ENCODE measurements at places on chromosomes 12 and 14.

- DNase-seq: no peak
These were observed 26.0 kb downstream of the LRP6 start for GRCh38 chr12:12240662-12241340.

DNA sequence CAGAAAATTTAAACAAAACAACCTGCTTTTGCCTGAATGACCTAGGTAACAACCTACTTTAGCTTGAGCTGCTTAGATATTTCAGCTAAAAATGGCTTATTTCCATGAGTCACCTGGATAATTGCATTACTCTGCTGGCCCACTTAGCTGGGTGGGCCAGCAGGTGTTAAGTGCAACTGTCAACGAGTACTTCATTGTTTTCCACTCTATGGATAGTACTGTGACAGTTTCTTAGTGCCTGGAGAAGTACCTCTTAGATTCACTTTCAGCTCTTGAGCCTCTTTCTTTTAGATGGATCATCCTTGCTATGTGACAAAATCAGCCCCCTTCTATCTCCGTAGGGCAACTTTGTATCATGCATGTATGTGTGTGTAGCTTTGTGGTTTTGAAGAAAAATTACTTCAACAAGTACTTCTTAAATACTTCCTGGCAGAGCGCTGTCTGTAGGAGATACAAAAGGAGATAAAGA, 368.2 kb upstream of the ATP2B1 start:
- no peak for DNase-seq

DNA sequence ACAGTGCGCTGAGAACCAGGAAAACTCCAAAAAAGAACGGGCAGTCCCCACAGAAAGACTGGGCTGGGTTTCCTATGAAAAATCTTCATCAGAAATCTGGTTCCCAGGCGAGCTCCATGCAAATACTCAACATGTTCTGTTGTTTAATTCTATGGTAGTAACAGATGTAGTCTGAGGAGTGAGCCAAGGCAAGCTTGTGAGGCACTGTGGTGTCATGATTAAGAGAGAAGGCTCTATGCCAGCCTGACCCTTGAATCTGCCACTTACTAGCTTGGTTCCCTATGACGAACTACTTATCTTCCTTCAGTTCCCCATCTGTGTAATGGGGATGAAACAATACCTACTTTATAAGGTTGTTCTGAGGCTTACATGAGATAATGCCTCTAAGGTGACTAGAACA, 10.7 kb downstream of the POMT2 start:
- no peak for DNase-seq

GRCh38 chr14:104200591-104200990, 62.2 kb downstream of the KIF26A start:
- no peak for DNase-seq

DNA sequence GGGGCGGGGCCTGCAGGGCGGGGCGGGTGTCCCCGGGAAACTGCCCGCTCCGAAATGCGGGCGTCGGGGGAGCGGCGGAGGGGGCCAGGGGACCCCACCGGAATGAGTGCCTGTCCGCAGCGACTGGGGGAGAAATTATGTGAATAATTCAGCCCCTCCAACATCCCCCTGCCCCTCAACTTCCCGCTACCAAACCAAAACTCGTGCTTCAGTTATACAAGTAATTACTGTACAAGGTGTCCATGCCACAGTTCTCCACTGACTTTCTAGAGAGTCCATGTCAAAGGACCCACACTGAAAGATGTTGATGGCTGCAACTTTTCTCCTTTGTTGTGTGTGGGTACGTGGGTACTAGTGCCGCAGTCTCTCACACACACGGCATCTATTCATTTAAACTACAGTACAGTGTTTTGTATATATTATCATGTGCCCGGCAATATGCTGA, 414 bp upstream of the CDK17 start:
- no peak for DNase-seq

DNA sequence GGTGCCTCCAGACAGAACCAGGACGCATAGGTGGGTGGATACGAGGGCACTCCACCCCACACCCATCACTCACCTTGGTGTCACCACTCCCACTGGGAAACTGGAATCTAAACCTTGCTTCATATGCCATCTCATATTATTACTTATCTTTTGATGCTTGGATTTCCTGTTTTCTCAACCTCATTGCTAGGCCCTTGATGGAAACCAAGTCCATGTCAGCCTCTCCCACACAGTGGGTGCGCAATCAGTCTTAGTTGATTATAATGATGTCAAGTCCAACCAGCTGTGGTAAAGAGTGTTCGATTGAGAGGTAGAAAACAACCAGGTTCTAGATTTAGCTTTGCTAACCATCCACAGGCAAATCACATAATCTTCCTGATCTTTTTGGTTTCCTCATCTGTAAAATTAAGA, 584 bp upstream of the DDHD1 start:
- DNase-seq: no peak

DNA sequence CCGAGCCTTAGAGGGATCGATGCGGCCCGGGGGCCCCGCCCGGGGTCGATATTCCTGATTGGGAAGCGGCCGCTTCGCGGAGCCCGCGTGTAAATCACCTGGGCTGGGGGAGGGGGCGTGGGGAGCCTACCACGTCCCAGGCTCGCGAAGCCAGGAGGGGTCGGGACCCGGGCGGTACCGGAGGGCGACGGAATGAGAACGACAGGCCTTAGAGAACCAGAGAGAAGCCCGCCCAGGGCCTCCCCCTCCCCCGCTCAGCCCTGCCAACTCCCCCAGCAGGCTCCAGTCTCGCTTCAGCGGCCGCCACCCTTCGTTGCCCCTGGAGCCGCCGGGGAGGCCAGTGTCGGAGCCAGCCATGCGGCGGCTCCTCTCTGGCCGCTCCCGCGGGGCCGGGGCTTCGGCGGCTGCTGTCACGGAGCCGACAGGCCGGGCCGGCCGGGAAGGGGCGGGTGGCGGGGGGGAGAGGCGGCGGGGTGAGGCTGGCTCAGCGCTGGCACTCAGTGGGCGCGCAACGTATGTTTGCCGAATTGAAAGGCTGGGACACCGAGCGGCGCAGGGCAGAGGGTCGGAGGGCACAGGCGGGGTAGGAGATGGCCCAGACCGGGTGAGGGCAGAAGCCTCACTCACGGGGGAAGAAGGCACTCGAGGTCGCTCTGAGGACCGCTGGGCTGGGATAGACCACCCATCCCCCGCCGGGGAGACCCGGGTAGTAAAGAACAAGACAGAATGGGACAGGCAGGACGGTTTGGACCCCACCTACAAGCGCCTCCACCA, 1.4 kb upstream of the DNAJC22 start:
- peak; percentile 71 for DNase-seq

DNA sequence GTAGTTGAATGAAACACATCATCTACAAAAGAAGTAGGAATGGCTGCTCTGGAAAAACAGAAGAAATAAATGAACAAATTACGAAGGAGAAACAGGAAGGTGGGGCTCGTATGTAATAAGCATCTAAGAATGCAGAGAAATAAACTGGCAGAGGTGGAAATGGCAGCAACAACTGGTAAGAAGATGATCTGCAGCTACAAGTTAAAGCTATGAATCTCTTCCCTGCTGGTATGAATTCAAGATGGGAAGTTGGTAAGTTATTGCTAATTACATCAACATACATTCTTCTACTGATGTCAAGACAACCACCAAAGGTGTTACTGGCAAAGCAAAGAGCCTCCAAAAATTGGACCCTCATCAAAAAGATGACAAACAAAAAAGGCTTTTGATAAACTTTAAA, 59.8 kb downstream of the HECTD4 start:
- no peak for DNase-seq

DNA sequence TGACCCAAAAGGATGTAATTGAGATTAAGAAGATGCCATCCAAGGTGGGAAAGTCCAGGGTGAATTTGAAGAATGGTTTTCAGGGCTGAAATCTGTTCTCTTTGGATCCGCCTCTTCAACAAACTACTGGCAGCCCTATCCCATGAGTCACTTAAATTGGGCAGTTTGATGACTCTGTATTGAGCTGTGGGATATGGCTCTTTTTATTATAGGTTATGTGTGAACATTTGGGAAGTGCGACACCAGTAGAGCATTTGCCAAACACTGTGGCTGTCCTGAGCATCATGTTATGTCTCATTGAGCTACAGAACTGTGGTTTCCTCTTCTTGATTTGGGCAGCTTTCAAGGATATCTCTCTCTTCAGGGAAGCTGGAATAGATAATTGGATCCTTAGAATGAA, 22.3 kb downstream of the IFT43 start:
- DNase-seq: no peak

DNA sequence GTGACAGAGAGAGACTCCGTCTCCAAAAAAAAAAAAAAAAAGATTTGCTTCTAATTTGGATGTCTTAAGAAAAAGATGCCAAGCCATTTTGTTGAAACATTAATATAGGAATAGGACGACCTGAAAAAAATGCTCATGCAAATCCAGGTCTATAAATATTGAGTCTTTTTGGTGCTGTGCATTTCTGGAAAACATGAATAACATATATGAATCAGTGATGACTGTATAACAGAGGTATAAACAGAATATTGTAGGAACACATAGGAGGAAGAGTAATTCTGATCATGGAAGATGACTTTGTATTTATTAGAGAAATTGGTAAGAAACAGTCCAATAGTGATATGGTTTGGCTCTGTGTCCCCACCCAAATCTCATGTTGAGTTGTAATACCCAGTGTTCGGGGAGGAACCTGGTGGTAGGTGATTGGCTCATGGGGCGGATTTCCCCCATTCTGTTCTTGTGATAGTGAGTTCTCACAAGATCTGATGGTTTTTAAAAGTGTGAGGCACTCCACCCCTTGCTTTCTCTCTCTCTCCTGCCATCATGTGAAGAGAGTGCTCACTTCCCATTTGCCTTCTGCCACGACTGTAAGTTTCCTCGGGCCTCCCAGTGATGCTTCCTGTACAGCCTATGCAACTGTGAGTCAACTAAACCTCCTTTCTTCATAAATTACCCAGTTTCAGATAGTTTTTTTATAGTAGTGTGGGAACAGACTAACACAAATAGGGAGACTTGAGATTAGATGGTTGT, 3.0 kb upstream of the SRSF5 start:
- no peak for DNase-seq

- DNase-seq: peak; percentile 92
These were observed at the start of gene TEX22 for GRCh38 chr14:105398044-105398725. Gene TEX22, plus strand, starts transcription at chr14:105398538. Its CDS starts 803 bp downstream, at chr14:105399341.

DNA sequence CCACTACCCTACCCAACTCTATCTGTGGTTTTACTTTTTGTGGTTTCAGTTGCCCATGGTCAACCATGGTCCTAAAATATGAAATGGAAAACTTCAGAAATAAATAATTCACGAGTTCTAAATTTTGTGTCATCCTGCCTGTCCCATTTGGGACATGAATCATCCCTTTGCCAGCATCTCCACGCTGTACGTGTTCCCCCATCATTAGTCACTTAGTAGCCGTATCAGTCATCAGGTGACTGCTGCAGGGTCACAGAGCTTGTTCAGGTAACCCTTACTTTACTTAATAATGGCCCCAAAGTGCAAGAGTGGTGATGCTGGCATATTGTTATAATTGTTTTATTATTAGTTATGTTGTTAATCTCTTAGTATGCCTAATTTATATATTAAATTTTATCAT, 209.9 kb downstream of the ITPR2 start:
- DNase-seq: no peak

DNA sequence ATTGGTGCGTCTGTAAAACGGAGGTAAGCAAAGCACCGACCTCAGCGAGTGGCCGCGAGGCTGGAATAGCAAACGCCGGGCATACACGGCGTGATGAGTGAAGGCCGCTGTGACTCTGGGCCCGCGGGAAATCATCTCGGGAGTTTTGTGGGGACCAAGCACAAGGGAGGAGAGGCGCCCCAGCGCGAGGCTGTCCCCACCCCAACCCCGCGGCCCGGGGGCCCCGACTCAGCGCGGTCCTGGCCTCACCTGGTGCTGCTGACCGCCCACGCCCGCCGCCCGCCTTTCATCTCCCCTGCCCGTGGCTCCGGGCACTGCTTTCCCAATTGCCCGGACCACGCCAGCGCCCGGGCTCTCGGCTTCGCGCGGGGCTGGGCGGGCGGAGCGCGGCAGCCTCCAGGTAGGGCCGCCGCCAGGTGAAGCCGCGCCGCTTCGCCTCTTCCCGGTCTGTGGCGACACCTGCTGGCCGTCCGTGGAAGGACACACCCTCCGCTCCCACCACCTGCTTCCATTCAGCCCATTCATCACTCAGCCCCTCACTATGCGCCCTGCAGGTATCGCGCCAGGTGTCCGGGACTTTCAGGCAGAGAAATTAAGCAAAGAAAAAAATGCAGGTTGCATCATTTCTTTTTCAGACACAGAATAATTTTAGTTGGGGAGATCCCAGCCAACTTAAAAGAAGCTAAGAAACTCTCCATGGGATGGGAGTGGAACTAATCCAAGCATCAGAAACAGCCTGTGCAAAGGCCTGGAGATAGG, 360.4 kb downstream of the MED13L start:
- DNase-seq: peak; percentile 62

GRCh38 chr12:2443776-2444175, 351.0 kb upstream of the FKBP4 start:
- DNase-seq: no peak
